ENCODE measurements at places on chromosomes 4 and X.

GRCh38 chr4:67558493-67558892 is at the start of gene STAP1:
TSS of gene STAP1 (plus strand) at chr4:67558727. CDS start at chr4:67558810, 83 bp downstream.
- no peak for DNase-seq

- no peak for DNase-seq
Measured at GRCh38 chr4:55866290-55866907, 13.0 kb downstream of the EXOC1 start.

DNA sequence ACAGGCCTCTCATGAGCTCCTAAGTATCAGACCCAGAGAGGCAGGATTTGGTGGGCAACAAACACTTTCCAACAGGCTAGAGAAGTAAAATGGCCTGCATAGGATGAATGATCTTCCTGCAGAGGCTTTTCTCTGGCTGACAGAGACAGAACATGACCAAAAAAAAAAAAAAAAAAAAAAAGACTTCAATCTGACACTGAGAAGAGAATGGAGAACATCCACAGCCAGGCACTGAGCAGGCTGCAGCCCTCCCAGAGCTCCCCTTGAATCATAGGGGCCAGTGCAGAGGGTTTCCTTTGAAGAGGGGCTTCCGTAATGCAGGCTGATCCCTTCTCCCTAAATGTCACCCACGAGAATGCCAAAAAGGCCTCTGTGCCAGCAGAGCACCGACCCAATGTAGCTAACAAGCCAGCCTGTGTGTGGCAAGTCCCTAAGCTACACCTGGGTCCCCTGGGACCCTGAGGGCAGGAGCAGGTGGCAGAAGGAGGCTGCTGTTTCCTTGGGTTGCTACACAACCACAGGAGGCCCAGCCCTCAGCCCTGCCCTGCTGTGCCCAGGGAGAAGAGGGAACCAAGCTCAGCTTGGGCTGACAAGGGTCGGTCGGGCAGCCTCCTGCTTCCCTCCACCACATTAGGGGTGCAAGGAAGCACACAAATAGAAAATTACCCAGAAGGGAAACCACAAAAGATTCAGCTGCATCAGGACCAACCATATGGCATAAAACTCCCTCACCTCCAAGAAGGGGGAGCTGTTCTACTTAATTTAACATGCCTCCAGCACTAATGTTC is 55.6 kb downstream of the MAP7D2 start:
- no peak for DNase-seq

DNA sequence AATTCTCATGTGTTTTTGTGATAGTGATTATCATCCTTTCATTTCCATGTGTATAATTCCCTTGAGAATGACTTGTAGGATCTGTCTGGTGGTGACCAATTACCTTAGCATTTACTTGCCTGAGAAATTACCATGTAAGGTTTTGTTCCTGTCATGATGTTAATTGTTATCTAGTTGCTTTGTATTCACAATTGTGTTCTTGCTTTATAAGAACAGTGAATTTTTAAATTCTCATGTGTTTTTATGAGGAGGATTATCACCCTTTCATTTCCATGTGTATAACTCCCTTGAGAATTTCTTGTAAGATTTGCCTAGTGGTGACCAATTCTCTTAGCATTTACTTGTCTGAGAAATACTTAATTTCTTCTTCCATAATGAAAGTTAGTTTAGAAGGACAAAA is 758.2 kb upstream of the NDST4 start:
- no peak for DNase-seq

DNA sequence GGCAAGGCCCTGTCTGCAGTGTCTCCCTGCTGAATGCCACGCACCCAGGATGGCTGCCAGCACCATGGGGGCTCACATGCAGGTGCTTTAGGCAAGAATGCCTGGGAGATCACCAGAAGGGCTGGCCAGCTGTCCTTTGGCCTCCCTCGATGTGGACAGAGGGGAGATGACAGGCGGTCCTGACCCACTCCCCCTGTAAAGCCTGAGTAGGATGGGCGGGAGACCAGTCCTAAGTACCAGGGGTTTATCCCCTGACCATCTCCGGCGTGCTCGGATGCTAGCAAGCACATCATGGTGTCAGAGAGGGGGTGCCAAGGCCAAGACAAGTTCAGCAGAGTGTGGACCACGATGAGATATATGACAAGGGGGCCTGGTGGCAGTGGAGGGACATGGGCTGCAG is 5.3 kb downstream of the PDZD4 start:
- no peak for DNase-seq

GRCh38 chr4:41746440-41747229 is 1.9 kb downstream of the PHOX2B start:
- DNase-seq: no peak

- no peak for DNase-seq
Measured at GRCh38 chr4:41137879-41138278, 76.5 kb downstream of the APBB2 start.

Data from stimulated activated CD8-positive, alpha-beta memory T cell treated with anti-CD3 and anti-CD28 coated beads, Interleukin-2, amount 100 ng/mL, for 1 hour (primary cell).